ENCODE measurements at places on chromosomes 2 and 18.

GRCh38 chr2:24881623-24882022 is 38.4 kb downstream of the ADCY3 start:
- no peak for DNase-seq

GRCh38 chr2:127610561-127610960 is 35.4 kb upstream of the GPR17 start:
- DNase-seq, result no peak

- no peak for DNase-seq
Measured at GRCh38 chr2:95271381-95271971, 2.8 kb upstream of the PROM2 start.

DNA sequence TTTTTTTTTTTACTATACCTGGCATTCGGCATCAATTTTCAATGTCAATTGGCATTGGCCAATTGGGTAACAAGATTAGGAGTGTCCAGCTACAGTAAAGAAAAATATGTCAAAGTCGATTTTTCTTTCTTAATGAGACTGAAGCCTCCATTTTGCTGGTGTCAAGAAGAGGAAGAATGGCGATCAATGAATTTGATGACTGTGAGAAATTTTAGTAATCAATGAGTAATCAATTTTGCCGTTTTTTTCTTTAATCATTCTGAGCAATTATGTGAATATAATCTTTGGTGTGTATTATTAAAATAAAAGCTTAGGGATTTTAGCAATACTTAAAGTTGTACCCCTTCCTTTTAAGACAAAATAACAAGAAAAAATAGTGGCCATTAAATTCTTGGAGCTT is 69.7 kb downstream of the TMEM200C start:
- no peak for DNase-seq

- DNase-seq, result no peak
Measured at GRCh38 chr2:45494275-45494977, 116.6 kb downstream of the SRBD1 start.

- DNase-seq, result no peak
Measured at GRCh38 chr2:101121174-101121573, 30.0 kb downstream of the TBC1D8 start.

- no peak for DNase-seq
Measured at GRCh38 chr2:148730085-148730484, 85.5 kb downstream of the EPC2 start.
